Omental fat pad (tissue), 4 donors: ENCODE measurements at places on chromosomes 4 and X.

- DNase-seq = no peak
These were observed 104.7 kb upstream of the NOCT start for GRCh38 chr4:138910914-138911336.

- DNase-seq = no peak
These were observed 5.9 kb downstream of the LAMP2 start for GRCh38 chrX:120463241-120463640.

DNA sequence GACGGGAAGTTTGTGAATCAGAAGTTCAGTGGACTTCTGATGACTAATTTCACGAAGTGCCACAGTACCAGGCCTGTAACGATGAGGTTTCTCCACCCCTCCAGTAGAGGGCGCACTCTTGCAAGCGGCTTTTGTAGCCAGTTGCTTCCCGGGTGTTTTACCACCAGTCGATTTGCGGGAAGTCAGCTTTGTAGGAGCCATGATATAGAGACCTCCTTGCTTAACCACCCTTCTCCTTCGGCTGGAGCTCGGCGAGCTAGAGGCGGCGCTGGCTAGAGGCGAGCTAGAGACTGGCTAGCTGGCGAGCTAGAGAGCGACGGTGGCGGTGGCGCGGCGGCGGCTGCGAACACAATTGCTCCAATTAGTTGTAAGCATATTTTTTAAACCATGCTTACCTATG, 72.0 kb downstream of the IL1RAPL1 start:
- no peak for DNase-seq

- DNase-seq = no peak
These were observed 1.6 kb upstream of the RBM46 start for GRCh38 chr4:154779362-154779947.

DNA sequence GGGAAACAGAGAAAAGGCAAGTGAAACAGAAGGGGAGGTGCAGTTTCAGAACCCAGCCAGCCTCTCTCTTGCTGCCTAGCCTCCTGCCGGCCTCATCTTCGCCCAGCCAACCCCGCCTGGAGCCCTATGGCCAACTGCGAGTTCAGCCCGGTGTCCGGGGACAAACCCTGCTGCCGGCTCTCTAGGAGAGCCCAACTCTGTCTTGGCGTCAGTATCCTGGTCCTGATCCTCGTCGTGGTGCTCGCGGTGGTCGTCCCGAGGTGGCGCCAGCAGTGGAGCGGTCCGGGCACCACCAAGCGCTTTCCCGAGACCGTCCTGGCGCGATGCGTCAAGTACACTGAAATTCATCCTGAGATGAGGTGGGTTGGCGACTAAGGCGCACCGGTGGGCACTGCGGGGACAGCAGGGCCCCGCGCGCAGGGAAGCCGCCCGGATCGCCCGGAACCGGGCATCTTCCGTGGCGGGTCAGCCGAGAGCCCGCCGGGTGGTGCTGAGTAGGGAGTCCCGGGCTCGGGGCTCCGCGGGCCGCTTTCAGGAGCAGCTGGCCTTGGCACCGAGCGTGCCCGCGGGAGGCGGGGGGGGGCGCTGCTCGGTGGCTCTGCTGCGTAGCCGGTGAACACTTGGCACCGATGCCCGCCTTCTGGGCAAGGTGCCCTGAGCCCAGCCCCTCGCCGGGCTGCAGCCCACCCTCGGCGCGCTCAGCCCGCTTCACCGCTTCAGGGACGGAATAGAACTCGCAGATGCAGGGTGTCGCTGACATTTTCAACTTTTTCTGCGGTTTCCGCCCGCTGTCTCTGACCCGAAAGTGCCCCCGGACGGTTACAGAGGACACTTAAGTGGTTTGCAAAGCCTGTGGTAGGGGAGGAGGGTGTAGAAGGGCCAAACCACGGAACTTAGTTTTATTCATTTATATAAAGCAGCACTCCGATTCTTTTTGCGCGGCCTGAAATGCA, at the start of gene CD38:
Gene CD38 (plus strand): TSS at position 40 of the 953 bp plus-strand sequence. CDS start 87 bp downstream, at position 127.
- no peak for DNase-seq

- DNase-seq = no peak
These were observed 279.9 kb downstream of the PPP3CA start for GRCh38 chr4:101067383-101067782.

DNA sequence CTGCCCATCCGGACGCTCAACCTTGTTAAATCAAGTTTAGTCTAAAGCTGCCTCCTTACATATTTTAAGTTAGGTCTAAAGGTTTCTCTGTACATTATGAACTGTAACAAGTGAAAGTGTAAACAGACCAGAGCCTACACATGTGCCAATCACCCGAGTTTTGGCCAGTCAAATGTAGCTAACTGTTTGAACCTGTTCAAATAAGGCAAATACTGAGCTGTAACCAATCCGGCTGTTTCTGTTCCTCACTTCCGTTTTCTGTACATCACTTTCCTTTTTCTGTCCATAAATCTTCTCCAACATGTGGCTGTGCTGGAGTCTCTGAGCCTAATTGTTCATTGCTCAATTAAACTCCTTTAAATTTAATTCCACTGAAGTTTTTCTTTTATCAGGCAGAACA, 113.3 kb upstream of the SHISA3 start:
- no peak for DNase-seq

DNA sequence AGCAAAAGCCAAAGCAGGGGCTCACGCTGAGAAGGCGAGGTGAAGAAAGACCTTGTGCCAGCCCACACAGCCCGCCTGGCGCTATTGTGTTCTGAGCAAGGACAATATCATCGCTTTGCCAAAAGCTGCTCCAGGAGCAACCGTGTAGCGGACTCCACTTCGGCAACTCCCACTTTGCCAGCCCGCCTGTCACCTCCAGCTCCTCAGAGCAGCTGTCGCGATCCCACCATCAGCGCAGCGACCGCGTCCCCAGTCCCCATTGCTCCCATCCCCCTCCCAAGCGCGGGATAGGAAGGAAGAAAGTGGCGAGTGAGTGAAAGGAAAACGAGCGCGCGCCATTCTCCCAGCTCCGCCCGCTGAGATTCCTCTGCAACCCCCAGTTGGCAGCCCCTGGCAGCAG, 759 bp downstream of the ZC4H2 start:
- DNase-seq = no peak

- DNase-seq = no peak
These were observed 180.0 kb downstream of the DHRSX start for GRCh38 chrX:2320580-2321327.

DNA sequence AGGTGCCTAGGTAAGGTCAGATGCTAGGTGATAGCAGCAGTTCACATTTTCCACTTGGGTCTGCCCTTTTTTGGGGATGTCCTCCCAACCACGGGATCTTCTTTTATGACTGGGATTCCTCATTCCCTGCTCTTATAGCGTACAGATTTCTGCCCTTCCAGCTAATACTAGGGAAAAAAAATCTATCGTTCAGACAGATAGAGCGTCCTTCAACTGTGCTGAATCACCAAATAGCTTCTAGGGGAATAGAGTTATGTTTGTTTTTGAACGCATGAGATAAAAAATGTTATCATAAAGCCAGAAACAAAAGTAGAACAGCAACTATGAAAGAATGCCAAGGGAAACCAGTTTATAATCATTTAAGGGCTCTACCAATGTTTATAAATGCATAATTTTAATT, 13.0 kb downstream of the RAP2C start:
- DNase-seq = no peak

- no peak for DNase-seq
These were observed 211.2 kb upstream of the PSAPL1 start for GRCh38 chr4:7645956-7646355.

DNA sequence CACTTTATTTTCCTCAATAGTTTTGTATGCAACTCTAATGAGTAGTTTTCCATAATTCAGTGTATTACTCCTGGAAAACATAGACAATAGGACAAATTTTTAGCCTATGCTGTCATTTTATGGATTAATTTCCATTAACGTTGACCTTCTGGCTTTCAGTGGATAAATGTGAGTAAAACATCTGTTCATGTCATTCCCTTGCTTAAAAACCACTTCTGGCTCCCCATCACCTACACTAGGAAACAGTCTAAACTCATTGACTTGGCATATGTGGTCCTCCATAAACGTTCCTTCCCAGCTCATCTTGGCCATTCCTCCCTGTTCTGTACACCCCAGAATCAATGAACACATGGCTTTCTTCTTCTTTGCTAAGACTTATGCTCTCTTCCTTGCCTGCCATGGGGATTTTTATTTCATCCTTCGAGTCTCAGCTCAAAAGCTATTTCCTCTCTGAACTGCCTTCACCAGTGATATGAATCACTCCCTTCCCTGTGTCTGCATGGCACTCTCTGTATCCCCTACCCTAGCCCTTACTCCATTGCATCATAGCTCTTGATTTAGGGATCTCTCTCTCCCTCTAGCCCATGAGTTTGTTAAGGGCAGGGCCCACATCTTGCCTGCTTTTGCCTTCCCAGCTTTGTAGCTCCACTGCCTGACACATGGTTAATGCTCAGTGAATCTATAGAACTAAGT, 34.8 kb downstream of the DOCK11 start:
- no peak for DNase-seq

DNA sequence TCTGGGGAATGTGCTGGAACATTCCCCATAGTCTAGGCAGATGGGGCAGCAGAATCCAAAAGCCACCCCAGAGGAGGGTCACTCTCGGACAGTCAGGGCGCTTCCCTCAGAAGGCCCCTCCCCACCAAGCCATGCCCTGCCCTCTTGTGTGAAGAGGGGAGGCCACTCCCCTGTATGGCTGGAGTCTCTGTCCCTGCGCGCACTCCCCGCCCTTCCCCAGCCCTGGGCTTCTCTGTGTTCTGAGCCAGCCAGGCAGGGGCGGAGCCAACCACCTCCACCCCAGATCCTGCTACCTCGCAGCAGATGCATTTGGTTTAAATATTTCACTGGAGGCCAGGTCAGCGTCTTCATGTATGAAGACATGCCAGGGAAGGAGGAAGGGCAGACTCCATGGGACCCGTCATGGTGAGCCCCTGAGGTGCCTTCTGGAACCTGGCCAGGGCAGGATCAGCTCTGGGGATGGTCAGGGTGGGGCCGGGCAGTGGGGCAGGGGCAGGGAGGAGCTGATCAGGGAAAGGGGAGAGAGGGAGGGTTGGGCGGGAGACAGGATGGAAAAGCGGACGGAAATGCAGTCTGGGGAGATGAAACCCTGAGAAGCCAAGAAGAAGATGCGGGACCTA, 107.3 kb downstream of the ADRA2C start:
- DNase-seq = no peak

- no peak for DNase-seq
These were observed 25.3 kb downstream of the LRP2BP start for GRCh38 chr4:185370268-185370949.

- DNase-seq = no peak
These were observed 30.3 kb downstream of the CCKAR start for GRCh38 chr4:26459756-26460530.

DNA sequence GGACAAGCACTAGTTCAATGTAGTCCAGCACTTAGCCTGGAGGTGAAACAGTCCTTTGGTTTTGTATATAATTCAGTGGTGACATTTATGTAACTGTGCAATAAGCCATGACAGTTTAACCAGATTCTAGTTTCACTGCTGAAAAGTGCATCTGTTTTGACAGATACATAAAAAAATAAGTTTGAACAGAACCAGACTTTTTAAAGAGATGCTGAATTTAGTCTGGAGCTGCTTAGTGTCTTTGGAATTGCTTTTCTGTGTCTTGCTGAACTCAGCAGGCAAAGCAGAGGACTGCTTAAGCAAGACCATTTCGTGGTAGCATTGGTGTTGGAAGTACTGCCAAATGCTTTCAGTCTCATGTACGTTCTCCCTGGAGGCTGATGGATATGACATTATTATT, 393.5 kb downstream of the MAPK10 start:
- DNase-seq = no peak

DNA sequence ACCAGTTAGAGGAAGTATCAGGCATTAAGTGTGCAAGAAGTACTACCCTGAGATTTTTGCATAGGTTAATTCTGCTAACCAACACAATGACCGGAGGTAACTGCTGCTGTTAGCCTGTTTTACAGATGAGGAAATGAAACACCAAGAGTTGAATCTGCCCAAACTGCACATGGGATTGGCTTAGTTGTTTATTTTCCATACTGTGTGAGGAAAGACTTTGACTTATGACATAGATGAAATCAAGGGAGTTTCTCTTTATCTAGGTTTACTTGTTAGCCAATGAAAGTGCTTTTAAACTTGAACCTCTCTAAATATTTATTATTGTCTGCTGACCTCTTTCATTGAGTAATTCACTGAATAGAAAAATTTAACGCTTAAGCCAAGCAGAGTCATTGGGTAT, 10.3 kb downstream of the GUCY1B1 start:
- no peak for DNase-seq

- no peak for DNase-seq
These were observed 1.5 kb upstream of the DDX3X start for GRCh38 chrX:41332408-41333002.

DNA sequence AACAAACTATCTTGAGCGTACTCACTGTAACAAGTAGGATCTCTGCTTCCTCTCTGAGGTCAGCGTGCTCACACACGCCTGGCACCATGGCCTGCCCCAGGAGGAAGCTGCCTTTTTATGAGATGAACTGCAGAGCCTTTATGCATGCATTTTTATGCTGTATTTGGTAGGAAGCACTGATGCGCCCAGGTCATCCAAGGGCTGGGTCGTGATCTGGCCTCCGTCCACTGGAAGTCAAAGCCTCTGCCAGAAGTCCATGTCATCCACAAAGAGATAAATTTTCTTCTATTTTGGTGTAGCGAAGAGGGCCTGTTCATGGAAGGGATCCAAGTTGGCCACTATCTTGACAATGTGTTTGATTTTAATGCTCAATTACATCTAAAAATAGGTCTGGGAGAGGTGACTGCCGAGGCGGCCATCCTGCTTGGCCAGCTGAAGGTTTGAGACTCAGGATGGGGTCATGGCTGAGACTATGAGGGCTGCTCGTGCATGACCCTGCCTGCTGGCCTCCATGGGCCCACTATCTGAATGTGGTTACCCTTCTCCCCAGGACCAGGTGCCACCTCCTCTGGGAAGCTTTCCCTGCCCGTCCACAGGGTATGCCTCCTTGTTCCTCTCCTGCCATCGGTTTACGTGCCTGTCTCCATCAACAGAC, 50.3 kb downstream of the HTRA3 start:
- DNase-seq = no peak

- DNase-seq = no peak
These were observed 165.6 kb downstream of the PTTG2 start for GRCh38 chr4:38125816-38126215.

GRCh38 chr4:90187148-90187884, 60.1 kb downstream of the CCSER1 start:
- no peak for DNase-seq

GRCh38 chr4:143133977-143134376, 50.7 kb upstream of the USP38 start:
- no peak for DNase-seq
